ENCODE measurements at places on chromosomes 4 and X.

GRCh38 chrX:129561453-129561852 lies 21.4 kb downstream of the OCRL start:
- DNase-seq, result no peak

GRCh38 chrX:120147537-120147936 lies 10.9 kb upstream of the RHOXF2 start:
- DNase-seq, result no peak

GRCh38 chr4:90979556-90979955 lies 852.4 kb downstream of the CCSER1 start:
- DNase-seq, result no peak

- no peak for DNase-seq
These were observed 18.8 kb upstream of the COL25A1 start for GRCh38 chr4:109321232-109321631.

DNA sequence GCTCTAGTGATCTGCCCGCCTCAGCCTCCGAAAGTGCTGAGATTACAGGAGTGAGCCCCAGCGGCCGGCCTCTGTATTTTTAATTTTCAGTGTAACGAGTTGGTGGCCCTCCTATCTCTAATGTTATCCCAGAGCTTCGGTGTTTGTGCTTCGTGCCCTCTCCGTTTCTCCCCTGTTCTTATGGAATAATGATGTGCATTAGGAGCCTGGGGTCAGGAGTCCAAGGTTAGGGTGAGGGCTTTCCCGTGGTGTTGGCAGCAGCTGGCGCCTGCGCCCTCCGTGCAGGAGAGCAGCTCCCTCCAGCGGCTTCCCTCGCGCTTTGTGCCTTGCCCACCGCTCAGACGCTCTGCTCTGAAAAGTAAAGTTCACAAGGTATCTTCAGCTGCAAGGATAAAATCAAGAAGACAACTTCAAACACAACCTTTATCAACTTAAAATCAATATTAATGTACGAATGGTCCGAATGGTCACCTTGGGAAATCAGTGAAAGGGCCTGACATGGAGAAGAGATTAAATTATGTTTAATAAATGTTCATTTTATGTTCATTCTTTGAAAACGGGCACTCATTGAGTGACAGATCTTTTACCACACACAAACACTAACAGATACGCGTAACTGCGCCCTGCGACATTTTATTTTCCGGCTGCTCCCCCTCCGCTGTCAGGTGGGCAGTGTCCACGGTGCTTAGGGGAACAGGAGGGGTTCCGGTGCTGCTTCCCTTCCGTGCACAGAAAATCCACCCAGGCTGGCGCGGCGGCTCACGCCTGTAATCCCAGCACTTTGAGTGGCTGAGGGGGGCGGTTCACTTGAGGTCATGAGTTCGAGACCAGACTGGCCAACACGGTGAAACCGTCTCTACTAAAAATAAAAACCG lies 62.4 kb downstream of the TRAPPC11 start:
- peak; percentile 61 for DNase-seq

DNA sequence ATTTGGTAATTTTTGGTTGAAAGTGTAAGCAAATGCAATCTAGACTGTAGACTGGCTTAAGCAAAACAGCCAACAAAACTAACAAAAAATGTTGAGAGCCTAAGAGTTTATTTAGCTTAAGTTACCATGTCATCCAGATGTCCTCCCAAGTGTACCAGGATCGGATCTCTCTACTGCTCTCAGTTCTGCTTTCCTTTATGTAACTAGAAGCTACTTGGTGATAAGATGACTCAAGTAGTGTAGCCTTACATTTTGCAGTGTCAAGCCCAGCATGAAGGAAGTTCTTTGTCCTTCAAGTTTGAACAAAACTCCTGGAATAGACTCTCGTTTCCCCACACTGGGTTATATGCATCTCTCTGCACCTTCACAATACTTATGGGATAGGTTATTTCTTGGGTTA lies 1500.0 kb downstream of the STIM2 start:
- DNase-seq, result no peak

- peak; percentile 68 for DNase-seq
These were observed 5.9 kb upstream of the F11 start for GRCh38 chr4:186260117-186260503.

DNA sequence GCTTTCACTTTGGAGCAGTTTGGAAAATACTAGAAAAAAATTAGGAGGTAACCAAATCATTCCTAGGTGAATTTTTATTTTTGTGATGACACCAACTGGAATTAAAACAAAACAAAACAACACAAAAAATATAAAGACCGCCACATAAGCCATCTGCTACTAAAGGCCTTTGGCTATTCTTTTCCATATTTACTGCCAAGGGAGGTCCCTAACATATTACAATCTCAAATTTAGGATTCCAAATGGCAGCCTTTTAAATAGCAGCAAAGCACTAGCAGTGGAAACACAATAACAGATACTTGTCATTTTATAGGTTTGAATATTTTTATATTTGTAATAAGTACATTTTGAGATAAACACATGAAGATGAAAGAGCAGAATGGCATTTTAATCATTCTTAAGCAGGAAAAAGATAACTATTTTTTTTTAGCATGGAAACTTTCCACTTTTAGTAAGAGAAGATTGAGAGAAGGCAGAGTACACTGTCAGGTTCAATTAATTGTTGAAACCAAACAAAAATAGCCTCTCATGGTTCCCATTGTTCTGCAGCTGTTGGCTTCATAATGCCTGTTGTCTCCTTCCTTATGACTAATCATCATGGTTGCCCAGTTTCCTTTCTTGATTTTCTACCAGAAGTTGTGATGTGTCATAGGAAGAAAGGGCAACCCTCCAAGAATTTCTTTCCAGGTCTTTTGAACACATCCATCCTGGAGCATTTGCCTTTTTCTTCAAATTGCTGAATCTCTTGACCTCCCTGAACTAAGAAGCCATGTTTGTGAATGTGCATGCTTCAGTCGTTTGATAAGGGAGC lies 219.0 kb upstream of the EMCN start:
- DNase-seq, result peak; percentile 83

- DNase-seq, result peak; percentile 64
These were observed 153.9 kb downstream of the SPANXN3 start for GRCh38 chrX:143363419-143363818.

DNA sequence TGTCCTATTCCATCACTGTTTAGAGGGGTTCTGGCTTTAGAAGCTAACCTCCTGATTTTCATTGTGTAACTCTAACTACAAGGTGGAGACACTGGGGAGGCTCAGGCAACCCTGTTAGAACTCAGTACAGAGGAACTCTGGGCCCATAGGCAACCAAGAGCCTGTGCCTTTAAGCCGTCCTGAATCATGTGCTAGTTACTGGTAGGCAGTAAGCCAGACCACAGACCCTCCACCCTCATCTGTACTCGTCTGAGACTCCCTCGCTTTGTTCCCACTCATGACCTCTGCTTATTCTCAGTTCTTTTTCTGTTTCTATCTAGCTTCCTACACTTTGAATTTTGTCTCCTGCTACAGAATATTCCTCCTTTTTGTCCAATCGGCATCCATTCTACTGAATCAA lies 31.4 kb downstream of the TBC1D1 start:
- DNase-seq, result no peak

DNA sequence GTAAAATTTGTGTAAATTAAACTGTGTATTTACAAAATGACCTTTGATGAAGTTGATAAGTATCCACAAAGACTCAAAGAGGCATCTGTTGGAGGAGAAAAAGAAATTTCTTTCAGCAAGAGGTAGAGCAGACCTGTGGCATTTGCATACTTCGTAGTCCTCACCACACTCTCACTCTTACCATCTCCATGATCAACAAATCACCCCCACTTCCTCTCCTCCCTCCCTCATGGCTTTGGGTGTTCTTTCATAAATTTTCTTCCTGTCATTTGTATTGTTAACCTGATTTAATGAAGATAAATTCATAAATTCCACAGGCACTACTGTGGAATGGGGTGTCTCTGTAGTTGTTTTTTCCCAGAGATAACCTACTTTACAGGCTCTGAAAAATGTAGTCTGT lies 366.5 kb downstream of the ZNF674 start:
- no peak for DNase-seq

- DNase-seq, result no peak
These were observed 136.0 kb downstream of the GABRG1 start for GRCh38 chr4:45987858-45988257.

DNA sequence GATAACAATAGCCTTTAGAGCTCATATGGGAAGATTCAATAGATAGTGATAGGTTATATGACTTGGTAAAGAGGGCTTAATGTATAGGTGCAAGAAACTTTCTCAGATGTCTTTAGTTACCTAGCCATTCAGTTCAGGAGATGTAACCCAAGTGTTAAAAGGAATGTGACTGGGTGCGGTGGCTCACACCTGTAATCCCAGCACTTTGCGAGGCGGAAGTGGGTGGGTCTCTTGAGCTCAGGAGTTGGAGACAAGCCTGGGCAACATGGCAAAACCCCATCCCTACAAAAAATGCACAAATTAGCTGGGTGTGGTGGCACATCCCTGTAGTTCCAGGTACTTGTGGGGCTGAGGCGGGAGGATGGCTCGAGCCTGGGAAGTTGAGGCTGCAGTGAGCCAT lies 7.9 kb downstream of the TET2 start:
- no peak for DNase-seq

GRCh38 chr4:182770996-182771514 lies 146.1 kb downstream of the DCTD start:
- DNase-seq, result no peak

- peak; percentile 88 for DNase-seq
These were observed 7.0 kb downstream of the NPY5R start for GRCh38 chr4:163350672-163351071.

- peak; percentile 67 for DNase-seq
These were observed 150.4 kb downstream of the MGST2 start for GRCh38 chr4:139815778-139816601.

- no peak for DNase-seq
These were observed 276.4 kb upstream of the BOD1L1 start for GRCh38 chr4:13903901-13904300.

- no peak for DNase-seq
These were observed 152.3 kb downstream of the ADAM29 start for GRCh38 chr4:175070444-175070843.

GRCh38 chr4:80128941-80129340 lies 55.9 kb upstream of the ANTXR2 start:
- peak; percentile 3 for DNase-seq

GRCh38 chr4:169279108-169279507 lies 8.4 kb upstream of the SH3RF1 start:
- no peak for DNase-seq

DNA sequence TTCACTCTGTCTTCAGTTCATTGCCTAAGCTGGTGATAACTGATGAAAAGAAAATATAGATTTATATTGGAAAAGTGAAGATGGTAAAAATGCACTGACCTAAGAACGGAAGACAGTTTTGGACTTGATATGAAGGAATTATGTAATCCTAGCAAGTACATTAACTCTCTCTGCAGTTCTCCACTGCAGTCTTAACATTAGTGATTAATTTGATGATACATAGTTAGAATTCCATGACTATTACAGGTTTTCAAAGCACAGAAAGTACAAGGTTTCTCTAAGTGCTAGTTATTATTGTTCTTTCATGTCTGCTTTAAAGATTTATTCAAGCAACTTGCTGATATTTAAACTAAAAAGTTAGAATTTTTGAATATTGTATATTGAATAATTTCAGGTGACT lies 1591.7 kb upstream of the ADGRL3 start:
- DNase-seq, result peak; percentile 13

GRCh38 chr4:140118931-140119640 lies 34.9 kb downstream of the MAML3 start:
- DNase-seq, result no peak

DNA sequence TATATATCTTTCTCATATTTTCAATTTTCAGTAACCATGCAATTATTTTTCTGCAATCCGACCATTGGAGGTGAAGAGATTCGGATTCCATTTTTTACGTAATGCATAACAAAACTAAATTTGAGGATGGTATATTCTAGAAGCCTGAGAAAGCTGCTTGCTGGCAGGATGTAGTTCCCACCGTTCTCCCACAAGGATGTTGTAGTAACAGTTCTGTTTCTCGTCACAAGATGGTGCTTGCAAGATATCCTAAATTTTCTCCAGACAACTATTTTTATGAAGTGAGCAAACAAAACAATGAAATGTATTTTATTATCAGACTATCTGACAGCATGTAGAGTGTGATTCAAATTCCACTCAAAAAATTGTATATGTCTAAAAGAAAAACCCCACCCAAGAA lies 10.7 kb downstream of the PWWP3B start:
- DNase-seq, result no peak

- DNase-seq, result peak; percentile 31
These were observed 120.5 kb downstream of the ENPP6 start for GRCh38 chr4:184097241-184097605.

DNA sequence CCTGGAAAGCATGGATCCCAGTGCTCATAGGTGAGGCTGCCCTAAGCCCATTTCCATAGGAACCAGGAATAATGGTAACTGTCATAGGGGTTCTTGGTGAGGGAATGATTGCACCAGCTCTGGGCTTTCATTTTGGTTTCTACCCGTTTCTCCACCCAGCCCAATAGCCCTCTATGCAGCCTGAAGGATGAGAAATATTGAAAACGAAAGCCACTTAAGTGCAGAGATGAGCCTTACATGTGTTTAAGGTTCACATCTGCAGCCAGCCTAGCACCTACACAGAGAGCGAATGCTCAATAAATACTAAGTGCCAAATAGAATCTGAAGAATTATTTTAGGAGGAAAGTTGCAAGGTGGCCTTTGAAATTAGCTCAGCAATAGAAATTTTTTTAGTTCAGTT lies 60.4 kb downstream of the MCF2 start:
- no peak for DNase-seq

DNA sequence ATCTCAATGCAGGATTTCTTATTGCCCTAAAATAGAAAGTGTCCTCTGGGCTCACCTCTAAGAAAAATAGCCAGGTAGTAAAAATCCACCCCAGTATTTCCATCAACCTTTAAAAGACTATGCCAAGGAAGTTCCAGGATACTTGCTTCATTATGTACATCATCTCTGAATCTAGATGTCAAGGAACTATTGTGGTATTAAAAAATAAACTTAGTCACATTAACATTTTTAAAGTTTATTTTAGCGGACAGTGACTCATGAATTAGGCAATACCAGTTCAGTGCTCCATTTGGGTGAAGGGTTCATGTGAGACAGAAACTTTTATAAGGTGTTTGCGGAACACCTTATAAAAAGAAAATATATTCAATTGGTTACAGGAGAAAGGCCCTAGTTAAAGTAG lies 209.2 kb downstream of the ADAM29 start:
- DNase-seq, result peak; percentile 2

- DNase-seq, result peak; percentile 17
These were observed 124.4 kb downstream of the CHRDL1 start for GRCh38 chrX:110671068-110671803.

- DNase-seq, result no peak
These were observed 75.2 kb downstream of the ARHGEF38 start for GRCh38 chr4:105627620-105628019.

GRCh38 chr4:155885666-155886065 lies 17.8 kb upstream of the TDO2 start:
- no peak for DNase-seq

DNA sequence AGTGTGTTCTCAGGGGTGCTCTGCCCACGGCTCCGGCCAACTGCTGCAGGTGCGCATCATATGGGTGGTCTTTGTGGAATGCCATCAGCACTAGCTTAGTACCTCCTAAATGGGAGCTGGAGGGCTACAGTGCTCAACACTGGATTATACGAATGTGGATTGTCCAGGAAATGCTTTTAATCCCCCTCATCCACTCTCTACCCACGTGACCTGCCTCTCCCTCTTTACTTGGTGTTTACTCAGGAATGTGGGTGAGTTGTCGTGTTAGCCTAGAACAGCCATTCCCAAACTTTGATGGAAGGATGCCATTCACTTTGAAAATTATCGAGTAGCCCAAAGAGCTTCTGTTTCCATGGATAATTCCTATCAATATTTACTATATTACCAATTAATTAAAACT lies 150.8 kb downstream of the PTTG2 start:
- no peak for DNase-seq

GRCh38 chr4:181766061-181766548 lies 477.1 kb upstream of the TENM3 start:
- DNase-seq, result no peak

Measured in kidney tubule cell (primary cell).